ENCODE measurements at places on chromosomes 16 and 17.

- no peak overlapping the region for H3K27ac ChIP-seq
- DNase-seq, result no peak
- H3K4me1 ChIP-seq, result peaks cover 5% of the 10 kb centered on the region
- no peaks in the 10 kb centered on the region for H3K36me3 ChIP-seq
- peaks cover 4% of the 10 kb centered on the region for H3K27me3 ChIP-seq
Observed at GRCh38 chr17:50566886-50567285, 6.4 kb downstream of the CACNA1G start.

DNA sequence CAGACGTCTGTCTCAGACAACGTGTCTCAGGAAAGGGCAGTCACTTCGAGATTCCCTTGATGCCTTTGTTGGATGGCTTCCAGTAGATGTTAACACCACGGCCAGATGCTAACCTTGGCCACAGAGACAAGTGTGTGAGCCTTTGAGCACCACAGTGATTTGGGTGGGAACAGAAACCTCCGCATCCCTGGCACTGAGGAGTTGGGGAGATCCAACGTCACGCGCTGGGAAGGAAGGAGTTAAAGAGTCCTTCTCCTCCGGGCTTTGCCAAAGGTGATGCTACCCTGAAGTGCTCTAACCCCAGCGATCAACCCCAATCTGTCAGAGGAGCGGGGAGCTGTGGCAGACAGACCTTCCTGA is 3.0 kb upstream of the ABR start:
- no peak overlapping the region for H3K27ac ChIP-seq
- no peak for DNase-seq
- H3K4me3 ChIP-seq, result no peak overlapping the region
- H3K27me3 ChIP-seq, result no peaks in the 10 kb centered on the region

DNA sequence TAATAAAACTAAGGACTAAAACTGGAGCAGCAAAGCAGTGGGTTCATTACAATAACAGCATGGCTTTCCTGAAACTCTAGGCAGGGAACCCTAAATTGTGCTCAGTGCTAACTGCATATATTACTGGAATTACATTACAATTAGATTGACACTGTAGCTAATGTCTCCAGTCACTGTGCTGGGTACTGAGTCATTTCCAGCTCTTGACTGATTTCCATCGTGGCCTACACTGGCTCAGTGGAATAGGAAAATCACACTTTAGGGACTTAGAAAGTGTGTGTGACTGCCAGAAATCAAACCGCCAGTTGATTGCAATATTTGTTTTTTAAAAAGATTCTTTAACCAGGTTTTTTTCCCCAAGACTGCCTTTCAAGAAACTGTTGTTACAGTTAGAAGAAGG is 1447.4 kb upstream of the GOT2 start:
- no peaks in the 10 kb centered on the region for H3K4me1 ChIP-seq
- H3K27me3 ChIP-seq, result no peaks in the 10 kb centered on the region
- H3K27ac ChIP-seq, result no peak overlapping the region
- no peak for DNase-seq
- H3K36me3 ChIP-seq, result no peaks in the 10 kb centered on the region
- no peak overlapping the region for H3K4me3 ChIP-seq

GRCh38 chr16:62288990-62289629 is 252.9 kb upstream of the CDH8 start:
- no peak overlapping the region for H3K4me3 ChIP-seq
- H3K4me1 ChIP-seq, result no peaks in the 10 kb centered on the region
- no peaks in the 10 kb centered on the region for H3K27me3 ChIP-seq
- H3K27ac ChIP-seq, result no peak overlapping the region
- DNase-seq, result no peak

DNA sequence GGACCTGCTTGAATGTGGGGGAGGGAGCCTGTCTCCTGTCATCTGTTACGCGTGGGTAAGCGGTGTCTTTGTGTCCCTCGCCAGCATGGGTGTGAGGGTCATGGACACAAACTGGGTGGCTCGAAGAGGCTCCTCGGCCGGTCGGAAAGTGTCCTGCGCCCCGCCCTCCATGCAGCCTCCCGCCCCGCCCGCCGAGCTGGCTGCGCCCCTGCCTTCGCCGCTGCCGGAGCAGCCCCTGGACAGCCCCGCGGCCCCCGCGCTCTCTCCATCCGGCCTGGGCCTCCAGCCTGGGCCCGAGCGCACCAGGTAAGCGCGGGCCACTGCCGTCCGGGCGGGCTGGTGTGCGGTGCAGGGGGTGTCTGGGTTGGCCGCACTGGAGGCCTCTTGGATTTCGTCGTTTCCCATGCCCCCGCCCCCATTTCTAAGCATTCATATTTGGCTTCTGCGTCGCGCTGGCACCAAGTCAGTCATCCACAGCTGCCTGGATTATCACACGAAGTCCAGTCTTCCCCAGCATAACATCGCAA is 43.8 kb downstream of the ELAC2 start:
- H3K27me3 ChIP-seq, result no peaks in the 10 kb centered on the region
- DNase-seq, result no peak
- H3K4me3 ChIP-seq, result peak overlapping the region; percentile 62
- H3K36me3 ChIP-seq, result no peaks in the 10 kb centered on the region
- no peak overlapping the region for H3K27ac ChIP-seq

- H3K4me3 ChIP-seq, result no peak overlapping the region
- no peak for DNase-seq
- no peaks in the 10 kb centered on the region for H3K36me3 ChIP-seq
- no peaks in the 10 kb centered on the region for H3K4me1 ChIP-seq
Observed at GRCh38 chr16:6209355-6209930, 1111.8 kb upstream of the EEF2KMT start.

DNA sequence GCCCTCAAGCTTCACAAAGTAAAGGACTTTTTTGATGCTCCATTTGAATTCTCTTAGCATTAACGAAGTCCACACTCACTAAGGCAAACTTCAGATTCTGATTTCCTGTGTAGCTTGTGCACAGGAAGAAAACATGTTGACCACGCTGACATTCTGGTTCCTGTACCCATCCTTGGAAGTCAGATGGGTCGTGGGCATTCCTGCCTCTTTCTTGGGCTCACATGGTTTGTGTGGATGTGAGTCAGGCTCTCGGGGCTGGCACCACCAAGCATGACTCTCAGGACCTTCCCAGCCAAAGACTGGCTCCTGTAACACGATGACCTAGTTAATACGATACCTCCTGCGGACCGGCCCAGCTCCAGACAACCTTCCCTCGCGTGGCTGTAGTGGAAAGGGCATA is 32.8 kb downstream of the ARSG start:
- H3K4me3 ChIP-seq, result no peak overlapping the region
- no peak for DNase-seq
- no peaks in the 10 kb centered on the region for H3K36me3 ChIP-seq
- no peaks in the 10 kb centered on the region for H3K27me3 ChIP-seq
- no peak overlapping the region for H3K27ac ChIP-seq

GRCh38 chr17:2825253-2825970 is 29.2 kb downstream of the RAP1GAP2 start:
- DNase-seq, result no peak
- no peak overlapping the region for H3K4me3 ChIP-seq
- no peaks in the 10 kb centered on the region for H3K36me3 ChIP-seq
- no peaks in the 10 kb centered on the region for H3K4me1 ChIP-seq
- H3K27me3 ChIP-seq, result no peaks in the 10 kb centered on the region

GRCh38 chr17:11564589-11565380 is 33.5 kb upstream of the DNAH9 start:
- H3K27me3 ChIP-seq, result no peaks in the 10 kb centered on the region
- H3K4me3 ChIP-seq, result no peak overlapping the region
- DNase-seq, result no peak

GRCh38 chr17:66345264-66345663 is 42.9 kb downstream of the PRKCA start:
- no peaks in the 10 kb centered on the region for H3K36me3 ChIP-seq
- H3K27me3 ChIP-seq, result no peaks in the 10 kb centered on the region
- no peak for DNase-seq
- no peaks in the 10 kb centered on the region for H3K4me1 ChIP-seq
- no peak overlapping the region for H3K4me3 ChIP-seq

DNA sequence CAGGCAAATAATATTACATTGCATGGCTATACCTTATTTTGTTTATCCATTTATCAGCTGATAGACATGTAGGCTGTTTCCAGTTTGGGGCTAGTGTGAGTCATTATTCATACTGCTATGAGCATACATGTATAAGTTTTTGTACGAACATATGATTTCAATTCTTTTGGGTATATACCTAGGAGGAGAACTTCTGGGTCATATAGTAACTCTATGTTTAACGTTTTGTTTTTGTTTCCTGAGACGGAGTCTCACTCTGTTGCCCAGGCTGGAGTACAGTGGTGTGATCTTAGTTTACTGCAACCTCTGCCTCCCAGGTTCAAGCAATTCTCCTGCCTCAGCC is 2.4 kb upstream of the ITGAL start:
- peaks cover 29% of the 10 kb centered on the region for H3K27me3 ChIP-seq
- H3K4me3 ChIP-seq, result no peak overlapping the region
- no peaks in the 10 kb centered on the region for H3K36me3 ChIP-seq
- DNase-seq, result no peak

DNA sequence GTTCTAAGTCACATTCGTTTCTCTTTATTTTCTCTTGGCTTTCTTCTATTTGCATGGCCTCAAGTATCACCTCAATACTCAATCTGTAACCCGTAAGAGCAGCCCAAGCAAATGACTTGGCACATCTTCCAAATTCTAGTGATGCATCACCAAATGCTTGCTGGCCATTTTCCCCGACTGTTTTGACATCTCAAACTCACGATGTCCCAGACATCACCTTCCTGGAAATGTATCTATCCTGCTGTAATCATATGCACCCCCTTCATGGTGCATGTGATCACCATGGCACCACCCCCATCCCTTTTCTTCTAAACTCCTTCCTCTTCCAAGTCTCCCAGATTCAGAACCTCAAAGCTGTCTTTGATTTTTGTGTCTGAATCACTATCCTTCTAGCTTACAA is 24.0 kb upstream of the ABCA5 start:
- no peaks in the 10 kb centered on the region for H3K36me3 ChIP-seq
- no peaks in the 10 kb centered on the region for H3K27me3 ChIP-seq
- DNase-seq, result no peak

GRCh38 chr17:76810956-76811355 is 57.2 kb upstream of the MGAT5B start:
- no peak for DNase-seq
- no peak overlapping the region for H3K4me3 ChIP-seq
- H3K27ac ChIP-seq, result no peak overlapping the region
- H3K27me3 ChIP-seq, result no peaks in the 10 kb centered on the region
- H3K4me1 ChIP-seq, result no peaks in the 10 kb centered on the region

DNA sequence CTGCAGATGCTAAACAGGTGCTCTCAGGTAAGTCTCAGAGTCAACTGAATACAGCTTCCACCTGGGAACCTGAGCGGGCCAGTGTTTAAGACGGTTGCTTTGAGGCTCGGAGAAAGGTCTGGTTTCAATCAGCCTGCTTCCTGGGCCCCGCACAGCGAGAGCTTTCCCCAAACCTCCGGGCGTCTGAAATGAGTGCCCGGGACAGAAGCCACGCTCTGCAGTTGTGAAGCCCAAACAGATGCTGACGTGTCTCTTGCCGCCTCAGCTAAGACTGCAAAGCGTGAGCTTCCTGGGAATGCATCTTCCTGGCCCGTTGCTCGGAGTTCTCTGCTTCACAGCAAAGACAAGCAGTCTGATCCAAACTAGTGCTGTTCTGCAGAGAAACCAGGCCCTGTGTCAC is 36.7 kb downstream of the PLXDC1 start:
- no peak overlapping the region for H3K27ac ChIP-seq
- H3K4me3 ChIP-seq, result no peak overlapping the region
- no peaks in the 10 kb centered on the region for H3K27me3 ChIP-seq
- H3K4me1 ChIP-seq, result peaks cover 15% of the 10 kb centered on the region
- no peak for DNase-seq

GRCh38 chr16:53089434-53090285 is 34.9 kb downstream of the CHD9 start:
- H3K4me1 ChIP-seq, result peaks cover 96% of the 10 kb centered on the region
- H3K27me3 ChIP-seq, result no peaks in the 10 kb centered on the region
- no peaks in the 10 kb centered on the region for H3K36me3 ChIP-seq
- peak overlapping the region; percentile 63 for H3K27ac ChIP-seq
- no peak overlapping the region for H3K4me3 ChIP-seq

- H3K4me3 ChIP-seq, result peak within 1 kb of the TSS; percentile 62
- H3K27me3 ChIP-seq, result no peaks in the 10 kb centered on the region
- peak within 1 kb of the TSS; percentile 72 for H3K27ac ChIP-seq
- H3K4me1 ChIP-seq, result no peaks in the 10 kb centered on the region
Observed at GRCh38 chr17:13601776-13602551, at the start of gene HS3ST3A1. TSS of gene HS3ST3A1 (minus strand) at chr17:13601929. CDS start at chr17:13601129, 800 bp downstream.

DNA sequence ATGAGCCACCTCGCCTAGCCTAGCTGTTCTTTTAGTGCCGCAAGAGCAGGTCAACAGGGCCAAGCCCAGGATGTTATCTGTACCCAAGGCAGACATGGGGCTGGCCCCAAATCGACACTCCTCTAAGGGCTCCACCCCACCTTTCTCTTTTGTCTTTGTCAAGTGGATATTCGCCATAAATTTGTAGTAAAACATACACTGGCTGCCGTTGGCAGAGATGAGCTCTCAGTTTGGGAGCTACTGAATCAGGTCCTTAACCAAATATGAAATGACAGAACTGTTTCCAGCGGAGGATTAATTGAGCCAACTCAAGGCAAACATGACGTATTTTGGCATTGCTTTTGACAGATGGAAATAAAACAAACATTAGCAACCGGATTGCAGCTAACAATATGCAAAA is 556.9 kb upstream of the CDH5 start:
- H3K27ac ChIP-seq, result no peak overlapping the region
- no peaks in the 10 kb centered on the region for H3K36me3 ChIP-seq
- no peak for DNase-seq
- peaks cover 12% of the 10 kb centered on the region for H3K4me1 ChIP-seq
- no peak overlapping the region for H3K4me3 ChIP-seq

DNA sequence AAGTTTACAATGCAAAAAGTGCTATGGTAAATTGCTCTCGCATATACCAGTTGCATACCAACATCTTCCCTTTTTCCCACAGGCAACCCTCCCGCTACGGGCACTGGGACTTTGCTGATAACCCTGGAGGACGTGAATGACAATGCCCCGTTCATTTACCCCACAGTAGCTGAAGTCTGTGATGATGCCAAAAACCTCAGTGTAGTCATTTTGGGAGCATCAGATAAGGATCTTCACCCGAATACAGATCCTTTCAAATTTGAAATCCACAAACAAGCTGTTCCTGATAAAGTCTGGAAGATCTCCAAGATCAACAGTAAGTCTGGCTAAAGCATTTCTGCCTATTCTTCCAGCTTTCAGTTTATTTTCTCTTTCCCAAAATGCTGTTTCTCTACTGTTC is 27.9 kb upstream of the HSBP1 start:
- no peak overlapping the region for H3K27ac ChIP-seq
- H3K27me3 ChIP-seq, result no peaks in the 10 kb centered on the region
- DNase-seq, result no peak
- H3K4me1 ChIP-seq, result no peaks in the 10 kb centered on the region

DNA sequence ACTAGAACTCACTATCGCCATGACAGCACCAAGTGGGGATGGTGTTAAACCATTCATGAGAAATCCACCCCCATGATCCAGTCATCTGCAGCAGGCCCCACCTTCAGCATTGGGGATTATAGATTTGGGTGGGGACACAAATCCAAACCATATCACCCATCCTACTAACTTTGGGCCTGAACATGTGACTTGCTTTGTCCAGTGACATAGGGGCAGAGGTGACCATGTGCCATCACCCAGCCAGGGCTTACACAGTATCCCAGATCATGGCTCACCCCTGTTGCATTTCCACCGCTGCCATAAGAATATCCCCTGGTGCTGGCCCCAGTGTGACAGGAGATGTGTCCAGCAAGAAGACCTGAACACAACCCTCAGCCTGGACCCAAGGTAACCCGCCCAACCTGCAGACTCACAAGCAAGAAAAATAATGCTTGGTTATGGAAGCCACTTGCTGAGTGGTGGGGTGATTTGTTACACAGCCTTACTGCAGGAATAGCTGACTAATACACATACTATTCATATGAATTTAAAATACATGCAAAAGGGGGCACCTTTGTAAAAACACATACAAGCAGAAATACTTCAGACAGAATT is 130.9 kb downstream of the GSG1L start:
- H3K36me3 ChIP-seq, result no peaks in the 10 kb centered on the region
- peaks cover 24% of the 10 kb centered on the region for H3K27me3 ChIP-seq
- no peak overlapping the region for H3K4me3 ChIP-seq
- no peak for DNase-seq
